LHCN-M2 (cell line): ENCODE measurements at places on chromosomes 4 and X. TPM values are rescaled to one million over a fixed set of nuclear protein-coding genes. Genes with fewer than 3 reads are reported as not detected.

Gene RHOH
- total RNA-seq: 0.75 and 0.90 TPM in 2 replicates

Gene TCP11X2
- total RNA-seq: not detected in 2 replicates

Gene STS
- 7.9 and 10.0 TPM in 2 replicates for total RNA-seq

Gene SYNPO2
- 35.2 and 69.7 TPM in 2 replicates for total RNA-seq

Gene PPP2R2C
- total RNA-seq: 0.98 and 1.3 TPM in 2 replicates

Gene ING2
- 7.1 and 11.1 TPM in 2 replicates for total RNA-seq

Gene CITED1
- 0.17 and 1.0 TPM in 2 replicates for total RNA-seq

Gene GAGE12F
- not detected in 2 replicates for total RNA-seq

Gene DCAF4L1
- under 0.01 and 0.06 TPM in 2 replicates for total RNA-seq

Gene PPEF2
- 0.06 TPM in 1 of 2 replicates, not detected in the other for total RNA-seq

Gene TNIP3
- total RNA-seq: 0.06 TPM in 1 of 2 replicates, not detected in the other

Gene CBR4
- 11.9 and 14.5 TPM in 2 replicates for total RNA-seq

GRCh38 chr4:44738615-44739014, 12.3 kb upstream of the GNPDA2 start:
- no peak for DNase-seq

- no peak for DNase-seq
Observed at GRCh38 chr4:124868495-124868894, 156.0 kb upstream of the ANKRD50 start.

GRCh38 chr4:8472689-8473197, 32.2 kb downstream of the TRMT44 start:
- peak; percentile 67 for DNase-seq

- no peak for DNase-seq
Observed at GRCh38 chr4:180422989-180423711, 1820.1 kb upstream of the TENM3 start.

DNA sequence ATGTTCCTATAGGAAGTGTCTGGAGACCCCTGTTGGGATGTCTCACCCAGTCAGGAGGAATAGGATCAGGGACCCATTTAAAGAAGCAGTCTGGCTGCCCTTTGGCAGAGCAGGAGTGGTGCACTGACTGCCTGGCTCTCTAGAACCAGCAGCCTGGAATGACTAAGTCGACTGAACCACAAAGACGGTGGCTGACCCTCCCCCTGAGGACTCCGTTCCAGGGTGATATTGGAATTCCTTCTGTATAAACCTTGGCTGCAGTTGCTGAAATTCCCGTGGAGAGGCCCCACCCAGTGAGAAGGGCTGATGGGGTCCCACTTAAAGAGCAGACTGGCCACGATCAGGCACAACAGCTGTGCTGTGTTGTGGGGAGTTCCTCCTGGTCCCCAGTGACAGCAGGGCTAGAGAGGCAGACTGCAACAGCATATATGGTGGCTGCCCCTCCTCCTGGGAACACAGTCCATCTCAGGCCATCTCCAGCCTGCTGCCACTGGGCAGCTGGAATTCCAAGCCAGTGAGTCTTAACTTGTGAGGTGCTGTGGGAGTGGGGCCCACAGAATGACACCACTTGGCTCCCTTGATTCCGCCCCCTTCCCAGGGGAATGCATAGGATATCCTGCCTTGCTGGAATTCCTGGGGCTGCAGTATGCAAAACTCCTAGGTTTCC, 41.8 kb upstream of the RLIM start:
- peak; percentile 66 for DNase-seq

GRCh38 chr4:71595576-71596108, 188.2 kb downstream of the GC start:
- DNase-seq: no peak

DNA sequence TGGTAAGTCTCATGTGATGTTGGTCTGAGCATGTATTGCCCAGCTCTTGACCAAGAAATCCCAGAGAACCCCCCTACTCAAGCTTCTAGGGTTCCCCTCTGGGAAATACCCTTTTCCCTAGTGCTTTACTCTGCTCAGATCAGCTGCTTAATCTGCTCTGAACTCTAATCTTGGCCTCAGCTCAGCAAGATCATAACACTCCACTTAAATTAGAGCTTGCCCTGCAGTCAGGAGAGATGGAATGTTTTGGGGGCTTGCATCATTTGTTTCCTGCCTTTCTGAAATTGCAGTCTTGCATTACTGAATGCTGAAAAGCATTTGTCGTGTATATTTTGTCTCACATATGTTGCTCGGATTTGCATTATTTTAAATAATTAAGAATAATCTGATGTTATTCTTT, 1153.6 kb downstream of the FSTL5 start:
- no peak for DNase-seq

DNA sequence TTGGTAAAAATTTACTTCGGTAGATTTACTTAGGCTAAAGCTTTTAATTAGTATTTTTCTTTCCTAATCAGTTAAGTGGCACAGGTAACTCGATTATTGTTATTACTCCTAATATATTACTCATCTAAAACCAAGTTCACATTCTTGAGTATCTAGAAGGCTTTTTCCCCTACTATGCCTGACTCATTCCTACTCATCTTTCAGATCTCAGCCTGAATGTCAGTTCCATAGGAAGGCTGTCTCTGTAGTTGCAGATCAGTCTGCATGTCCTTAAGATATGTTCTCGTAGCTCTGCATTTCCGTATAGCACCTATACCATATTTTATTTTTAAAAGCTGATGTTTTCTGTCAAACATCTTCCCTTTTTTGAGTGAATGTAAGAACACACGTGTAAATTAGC, 5.9 kb upstream of the FAM184B start:
- peak; percentile 49 for DNase-seq

DNA sequence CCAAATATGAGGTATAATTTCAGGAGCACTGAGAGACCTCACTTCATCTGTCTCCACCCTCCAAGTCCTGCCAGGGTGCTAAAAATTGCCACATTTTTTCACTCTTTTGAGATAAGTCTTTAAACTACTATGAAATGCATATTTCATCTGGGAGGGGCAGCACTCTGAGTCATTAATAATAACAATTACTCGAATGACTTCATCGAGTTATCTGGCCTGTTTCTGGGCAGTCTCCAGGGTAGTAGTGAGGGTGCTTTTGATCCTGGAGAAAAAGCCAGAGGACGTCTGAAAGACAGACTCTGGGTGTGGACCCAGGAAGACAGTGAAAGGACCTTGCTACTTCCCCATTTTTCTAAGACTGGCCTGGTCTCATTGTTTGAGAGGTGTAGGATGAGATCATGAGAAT, 42.3 kb upstream of the SRD5A3 start:
- peak; percentile 52 for DNase-seq

GRCh38 chr4:112453321-112453720, 62.7 kb downstream of the NEUROG2 start:
- no peak for DNase-seq

- no peak for DNase-seq
Observed at GRCh38 chr4:143184217-143184502, 557 bp upstream of the USP38 start.

- no peak for DNase-seq
Observed at GRCh38 chrX:79415056-79415455, 47.9 kb upstream of the ITM2A start.

- DNase-seq: peak; percentile 15
Observed at GRCh38 chrX:74536832-74537371, 77.5 kb downstream of the RLIM start.

DNA sequence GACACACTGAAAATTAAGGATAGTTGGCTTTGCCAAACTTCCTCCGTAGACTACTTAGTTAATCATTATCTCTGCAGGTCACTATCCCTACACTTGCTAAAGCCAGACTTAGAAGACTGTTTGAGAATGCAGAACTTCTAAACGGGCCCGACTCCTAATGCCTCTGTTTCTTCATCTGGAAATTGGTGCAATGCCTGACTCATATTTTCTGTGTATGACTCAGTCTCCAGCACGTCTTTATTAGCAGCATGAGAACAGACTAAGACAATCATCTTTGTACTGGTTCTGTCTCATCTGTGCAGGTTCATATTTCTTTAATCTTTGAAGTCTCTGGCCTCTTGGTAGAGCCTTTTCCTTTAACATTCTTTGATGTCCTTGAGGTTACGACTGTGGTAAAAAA, 411.9 kb upstream of the ACTRT1 start:
- no peak for DNase-seq

- DNase-seq: no peak
Observed at GRCh38 chrX:16014171-16014570, 109.2 kb upstream of the GRPR start.

DNA sequence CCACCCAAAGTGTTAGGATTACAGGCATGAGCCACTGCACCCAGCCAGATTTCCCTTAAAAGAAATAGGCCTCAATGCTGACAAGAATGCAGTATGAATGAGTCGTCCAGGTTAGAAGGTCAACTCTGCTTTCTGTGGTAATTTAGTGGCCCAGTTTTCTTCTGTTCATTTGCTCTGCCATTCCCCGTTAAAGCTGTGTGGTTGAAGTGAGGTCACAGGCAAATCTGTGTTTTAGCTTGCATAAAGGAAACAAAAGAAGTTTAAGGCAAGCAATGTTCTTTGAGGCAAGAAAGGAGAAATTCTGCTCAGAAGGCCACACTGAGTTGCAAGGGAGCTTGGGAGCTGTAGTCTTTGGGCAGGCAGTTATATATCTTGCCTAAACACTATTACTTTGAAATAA, 176.8 kb downstream of the LARP7 start:
- peak; percentile 77 for DNase-seq
